ENCODE measurements at places on chromosomes 6 and 20.

- no peak for DNase-seq
These were observed 730 bp downstream of the INSM1 start for GRCh38 chr20:20368418-20369249.

- no peak for DNase-seq
These were observed 100.8 kb downstream of the SYCP2 start for GRCh38 chr20:59832406-59833363.

DNA sequence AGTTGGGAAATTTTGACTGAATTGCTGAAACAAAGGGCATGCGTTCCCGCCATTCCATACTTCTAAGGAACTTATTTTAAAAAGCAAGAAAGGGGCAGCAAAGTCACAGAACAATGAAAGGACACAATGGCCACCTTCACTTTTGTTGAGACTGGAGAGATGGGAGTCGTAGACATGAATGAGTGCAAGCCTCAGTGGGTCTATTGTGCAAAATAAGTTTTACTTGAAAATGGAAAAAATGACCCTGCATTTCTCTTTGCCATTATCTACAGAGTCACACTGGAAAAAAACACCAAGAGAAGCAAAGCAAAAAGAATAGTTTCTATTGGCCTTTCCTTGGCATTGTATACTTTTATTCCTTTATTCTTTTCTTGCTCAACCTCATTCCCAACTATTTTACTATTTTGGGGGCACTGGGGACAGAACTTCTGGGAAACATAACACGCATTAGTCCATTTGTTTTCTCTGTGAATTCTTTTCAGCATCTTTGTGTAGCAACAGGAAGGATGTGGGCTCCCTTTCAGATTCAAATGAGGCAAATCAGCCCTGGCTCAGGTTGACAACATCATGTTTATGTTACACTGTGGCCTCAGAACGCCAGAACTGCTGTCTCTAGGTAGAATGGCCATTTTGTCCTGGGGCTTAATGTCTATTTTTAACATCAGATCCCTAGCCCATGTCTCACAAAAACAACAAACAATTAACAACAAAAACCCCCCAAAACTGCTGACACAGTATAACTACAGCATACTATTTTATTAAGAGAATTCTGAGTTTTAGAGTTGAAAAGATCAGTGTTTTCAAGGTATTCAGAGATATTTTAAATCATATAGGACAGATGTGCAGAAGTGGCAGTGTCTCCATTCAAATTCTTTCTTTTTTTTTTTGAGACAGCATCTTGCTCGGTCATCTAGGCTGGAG lies 122.2 kb downstream of the FYN start:
- DNase-seq, result no peak

DNA sequence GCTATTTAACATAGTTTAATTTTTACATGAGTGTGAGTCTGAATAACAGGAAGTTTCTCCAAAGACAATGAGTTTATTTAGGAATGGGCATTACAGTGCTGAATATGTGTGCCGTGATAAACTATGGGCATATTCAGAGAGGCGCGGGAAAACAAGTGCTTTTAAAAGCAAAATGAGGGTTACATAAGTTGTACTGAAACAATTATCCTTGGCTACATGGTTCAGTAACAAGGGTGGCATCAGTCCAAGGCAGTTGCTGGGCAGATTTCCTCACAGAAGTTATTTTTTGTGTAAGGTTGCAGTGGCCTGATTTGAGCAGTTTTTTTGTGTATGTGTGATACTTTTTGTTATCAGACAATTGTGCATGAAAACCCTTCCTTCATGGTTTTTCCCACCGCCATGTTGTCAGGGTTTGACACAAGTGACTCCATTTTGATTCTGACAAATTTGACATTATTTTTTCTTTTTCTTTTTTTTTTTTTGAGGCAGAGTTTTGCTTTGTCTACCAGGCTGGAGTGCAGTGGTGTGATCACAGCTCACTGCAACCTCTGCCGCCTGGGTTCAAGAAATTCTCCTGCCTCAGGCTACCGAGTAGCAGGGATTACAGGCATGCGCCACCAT lies 22.3 kb upstream of the PXDC1 start:
- DNase-seq, result no peak

DNA sequence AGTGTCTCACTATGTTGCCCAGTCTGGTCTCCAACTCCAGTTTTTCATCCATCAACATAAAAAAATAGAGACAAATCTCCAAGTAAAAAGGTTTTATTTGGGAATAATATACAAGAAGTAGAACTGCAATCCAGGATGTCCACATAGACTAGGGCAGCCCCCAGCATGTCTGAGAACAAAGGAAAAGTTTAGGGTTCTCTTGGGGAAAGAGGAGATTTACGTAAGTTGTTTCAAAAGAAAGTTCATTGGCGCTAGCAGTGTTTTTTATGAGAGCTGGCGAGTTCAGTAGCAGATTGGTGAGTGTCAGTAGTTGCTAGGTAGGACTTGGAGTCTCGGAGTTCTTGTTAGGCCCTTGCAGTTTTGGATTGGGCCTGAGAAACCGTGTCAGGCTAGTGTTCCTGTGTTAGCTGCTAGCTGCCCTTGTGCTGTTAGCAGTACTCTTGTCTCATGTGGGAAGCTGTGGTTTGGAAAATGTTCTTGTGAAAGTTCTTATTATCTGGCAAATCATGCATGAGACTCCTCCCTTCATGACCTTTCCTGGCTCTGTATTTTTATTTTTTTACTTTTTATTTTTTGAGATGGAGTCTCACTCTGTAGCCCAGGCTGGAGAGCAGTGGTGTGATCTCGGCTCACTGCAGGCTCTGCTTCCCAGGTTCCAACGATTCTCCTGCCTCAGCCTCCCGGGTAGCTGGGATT lies 24.7 kb downstream of the TTLL9 start:
- DNase-seq, result no peak

- no peak for DNase-seq
These were observed 112.6 kb downstream of the DCDC2 start for GRCh38 chr6:24245275-24245674.

GRCh38 chr6:100289285-100289684 lies 175.4 kb downstream of the SIM1 start:
- no peak for DNase-seq

- DNase-seq, result no peak
These were observed 44.4 kb downstream of the DAAM2 start for GRCh38 chr6:39836606-39837005.

- no peak for DNase-seq
These were observed 78.4 kb upstream of the TBC1D7 start for GRCh38 chr6:13406781-13407180.

- no peak for DNase-seq
These were observed 52.5 kb upstream of the SLC32A1 start for GRCh38 chr20:38671701-38672292.

DNA sequence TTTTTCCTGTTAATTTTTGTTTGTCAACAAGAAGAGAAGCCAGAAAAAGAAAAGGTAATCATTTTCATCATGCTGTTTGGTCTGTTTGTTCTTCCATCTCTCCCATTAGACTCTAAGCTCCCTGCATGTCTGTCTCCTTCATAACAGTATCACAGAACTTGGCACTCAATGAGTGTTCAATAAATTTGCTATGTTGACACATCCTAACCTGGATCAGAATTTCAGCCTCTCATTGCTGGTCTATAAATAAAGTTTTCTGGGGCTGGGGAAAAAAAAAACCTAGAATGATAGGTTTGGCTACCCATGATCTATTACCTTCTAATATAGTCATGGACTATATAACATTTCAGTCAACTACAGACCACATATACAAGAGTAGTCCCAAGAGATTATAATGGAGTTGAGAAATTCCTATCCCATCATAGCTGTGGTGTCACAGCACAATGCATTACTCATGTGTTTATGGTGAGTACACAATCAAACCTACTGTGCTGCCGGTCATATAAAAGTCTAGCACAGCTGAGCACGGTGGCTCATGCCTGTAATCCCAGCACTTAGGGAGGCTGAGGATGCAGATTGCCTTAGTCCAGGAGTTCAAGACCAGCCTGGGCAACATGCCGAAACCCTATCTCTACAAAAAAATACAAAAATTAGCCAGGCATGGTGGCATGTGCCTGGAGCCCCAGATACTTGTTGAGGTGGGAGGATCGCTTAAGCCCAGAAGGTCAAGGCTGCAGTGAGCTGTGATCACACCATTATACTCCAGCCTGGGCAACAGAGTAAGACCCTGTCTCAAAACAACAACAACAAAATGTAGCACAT lies 5.9 kb downstream of the NUDT3 start:
- DNase-seq, result no peak

DNA sequence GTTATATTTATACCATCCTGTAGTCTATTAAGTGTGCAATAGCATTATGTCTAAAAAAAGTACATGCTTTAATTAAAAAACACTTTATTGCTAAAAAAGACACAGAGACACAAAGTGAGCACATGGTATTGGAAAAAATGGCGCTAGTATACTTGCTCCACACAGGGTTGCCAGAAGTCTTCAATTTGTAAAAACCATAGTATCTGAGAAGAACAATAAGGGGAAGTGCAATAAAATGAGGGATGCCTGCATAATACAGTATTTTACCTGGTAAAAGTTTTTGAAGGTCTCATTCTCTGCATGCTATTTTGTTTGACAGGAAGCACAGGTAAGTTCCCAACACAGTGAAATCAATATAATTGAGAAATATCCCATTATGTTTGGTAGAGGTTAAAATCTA lies 1.6 kb downstream of the NOX3 start:
- DNase-seq, result no peak

- no peak for DNase-seq
These were observed 717.8 kb downstream of the EPM2A start for GRCh38 chr6:145017516-145017915.

DNA sequence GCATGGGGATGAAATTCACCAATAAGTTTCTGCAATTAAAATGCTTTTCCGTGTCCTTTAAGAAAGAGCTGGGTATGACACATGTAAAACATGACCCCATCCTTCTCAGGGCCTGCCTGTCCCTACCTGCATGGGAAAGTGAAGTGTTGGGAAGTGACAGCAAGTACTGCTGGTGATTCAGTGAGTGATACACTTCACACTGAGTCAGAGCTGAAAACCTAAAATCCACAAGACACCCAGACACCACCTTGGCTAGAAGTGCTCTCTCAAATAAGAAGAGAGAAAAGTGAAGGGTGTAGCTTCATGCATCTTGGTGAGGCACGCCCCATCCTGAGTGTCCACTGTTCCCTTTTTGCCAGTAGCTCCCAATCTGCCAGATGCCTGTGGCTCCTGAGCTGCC lies 3.3 kb downstream of the RAB22A start:
- DNase-seq, result no peak

DNA sequence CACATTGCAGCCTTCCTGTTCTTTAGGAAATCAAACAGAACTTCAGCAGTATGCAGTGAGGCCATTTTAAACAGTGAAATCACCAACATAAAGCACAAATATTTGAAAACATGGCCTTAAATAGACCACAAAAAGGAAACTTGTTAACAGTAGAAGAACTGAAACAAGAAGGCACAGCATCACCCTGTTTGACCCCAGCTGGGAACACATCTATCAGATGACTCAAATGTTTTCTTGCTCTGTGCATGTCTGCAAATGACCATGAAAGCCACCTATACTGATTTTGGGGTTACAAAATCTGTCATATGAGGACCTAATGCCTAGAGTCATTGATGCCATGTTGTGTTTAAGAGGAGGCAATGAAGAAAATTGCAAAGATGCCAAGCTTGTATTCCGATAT lies 123.8 kb upstream of the ADGRF1 start:
- no peak for DNase-seq

DNA sequence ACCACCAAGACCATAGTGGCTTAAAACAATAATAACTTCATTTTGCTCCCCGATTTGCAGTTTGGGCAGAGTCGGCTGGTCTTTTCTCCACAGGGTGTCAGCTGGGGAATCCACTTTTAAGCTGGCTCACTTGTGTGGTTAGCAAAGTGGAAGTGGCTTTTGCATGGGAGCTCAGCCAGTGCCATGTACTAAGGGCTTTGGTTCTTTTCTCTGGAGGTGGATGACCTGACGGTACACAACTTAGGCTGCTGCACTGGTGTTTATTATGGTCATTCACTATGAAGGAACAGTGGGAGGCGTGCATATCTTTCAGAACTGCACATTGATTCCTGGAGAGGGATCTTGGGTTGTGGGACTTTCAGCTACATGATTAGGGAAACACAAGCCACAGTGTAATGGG lies 141.0 kb downstream of the OR2B2 start:
- no peak for DNase-seq

DNA sequence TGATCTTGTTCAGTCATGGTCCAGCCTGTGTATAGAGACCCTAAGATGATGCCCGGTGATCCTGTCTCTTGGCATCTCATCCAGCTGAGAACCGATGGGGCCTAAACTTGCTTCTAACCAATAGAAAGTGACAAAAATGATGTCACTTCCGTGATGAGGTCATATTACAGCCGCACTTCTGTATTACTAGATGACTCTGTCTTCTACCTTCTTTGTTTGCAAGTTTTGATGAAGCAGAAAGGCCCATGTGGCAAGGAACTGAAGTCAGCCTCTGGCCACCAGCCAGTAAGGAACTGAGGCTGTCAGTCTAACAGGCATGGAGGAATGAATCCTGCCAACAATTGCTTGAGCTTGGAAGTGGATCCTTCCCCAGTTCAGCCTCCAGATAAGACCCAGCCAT lies 32.8 kb upstream of the HLA-C start:
- DNase-seq, result no peak

- no peak for DNase-seq
These were observed 263.9 kb downstream of the FRK start for GRCh38 chr6:115796829-115797228.

GRCh38 chr6:2266031-2266795 lies 20.8 kb upstream of the GMDS start:
- DNase-seq, result no peak

DNA sequence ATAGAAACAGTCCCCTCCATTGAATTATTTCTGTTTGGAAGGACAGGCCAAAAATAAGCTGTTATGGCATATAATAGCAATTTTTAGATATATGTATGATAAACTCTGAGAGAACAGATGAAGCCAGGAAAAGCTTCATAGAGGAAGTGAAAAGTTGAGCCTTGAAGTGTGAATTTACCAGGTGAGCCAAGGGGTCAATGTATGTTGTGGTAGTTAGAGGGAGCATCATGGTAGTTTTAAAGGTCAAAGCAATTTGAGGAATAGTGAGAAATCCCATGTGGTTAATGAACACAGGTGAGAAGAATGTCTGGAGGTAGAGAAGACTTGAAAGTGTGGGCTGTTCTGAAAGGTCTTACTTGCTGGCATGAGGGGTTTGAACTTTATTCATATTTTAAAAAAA lies 47.0 kb downstream of the COL19A1 start:
- DNase-seq, result no peak

- DNase-seq, result no peak
These were observed 2.3 kb downstream of the DSTN start for GRCh38 chr20:17572034-17572638.

- DNase-seq, result no peak
These were observed 9.7 kb upstream of the TNFRSF6B start for GRCh38 chr20:63686492-63687321.

DNA sequence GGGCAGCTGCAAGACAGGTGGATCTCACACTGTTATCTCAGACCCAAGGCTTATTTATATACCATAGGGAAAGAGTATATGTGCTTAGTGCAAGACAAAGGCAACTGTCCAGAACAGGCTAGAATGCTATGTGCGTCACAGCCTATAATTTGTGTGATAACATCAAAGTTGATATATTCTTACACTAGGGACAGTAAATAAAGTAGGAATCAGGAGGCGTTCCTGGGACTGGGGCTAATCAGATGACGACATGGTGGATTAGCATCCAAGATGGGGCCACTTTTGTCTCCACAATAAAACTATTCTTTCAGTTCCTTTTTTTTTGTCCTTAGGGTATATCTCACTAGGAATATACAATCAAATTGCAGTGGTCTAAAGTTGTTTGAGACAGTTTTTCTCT lies 54.9 kb upstream of the IER3 start:
- no peak for DNase-seq
